H9 (cell line): ENCODE measurements at places on chromosomes 1 and 21. TPM values are rescaled to one million over a fixed set of nuclear protein-coding genes. Genes with fewer than 3 reads are reported as not detected.

RXFP4 gene
- not detected in 2 replicates for total RNA-seq

- DNase-seq, result no peak
Observed at GRCh38 chr21:41446586-41446985, 20.5 kb downstream of the MX1 start.

DNA sequence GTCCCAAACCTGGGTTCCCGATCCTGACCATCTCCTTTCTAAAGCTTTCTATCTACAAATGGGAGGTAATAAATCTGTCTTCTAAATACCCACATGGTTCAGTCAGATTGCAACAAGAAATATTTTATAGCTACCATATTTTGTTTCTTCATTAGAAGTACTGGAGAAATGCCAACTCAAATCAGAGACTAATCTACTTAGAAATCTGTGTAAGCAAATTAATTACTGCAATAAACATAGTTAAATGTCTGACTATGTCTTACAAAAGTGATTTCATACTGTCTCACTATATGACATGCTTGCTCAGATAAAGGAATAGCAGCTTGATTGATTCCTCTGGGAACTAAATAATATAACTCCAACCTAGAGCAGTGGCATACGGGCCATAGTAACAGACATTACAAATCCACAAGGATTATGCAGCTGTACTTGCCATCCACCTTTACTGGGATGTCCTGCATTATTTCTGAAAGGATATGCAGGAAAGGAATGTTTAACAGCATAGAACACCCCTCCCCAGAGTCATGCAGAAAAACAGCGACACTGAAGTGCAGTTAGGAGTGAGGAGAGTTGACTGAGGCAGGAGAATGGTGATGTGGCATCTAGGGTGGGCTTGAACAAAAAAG, 80.3 kb downstream of the PCNX2 start:
- DNase-seq, result no peak

IPP gene
- 5.4 and 6.3 TPM in 2 replicates for total RNA-seq

GRCh38 chr1:227723474-227723873, 11.6 kb downstream of the JMJD4 start:
- DNase-seq, result no peak
